ENCODE measurements at places on chromosomes 1 and 21.

DNA sequence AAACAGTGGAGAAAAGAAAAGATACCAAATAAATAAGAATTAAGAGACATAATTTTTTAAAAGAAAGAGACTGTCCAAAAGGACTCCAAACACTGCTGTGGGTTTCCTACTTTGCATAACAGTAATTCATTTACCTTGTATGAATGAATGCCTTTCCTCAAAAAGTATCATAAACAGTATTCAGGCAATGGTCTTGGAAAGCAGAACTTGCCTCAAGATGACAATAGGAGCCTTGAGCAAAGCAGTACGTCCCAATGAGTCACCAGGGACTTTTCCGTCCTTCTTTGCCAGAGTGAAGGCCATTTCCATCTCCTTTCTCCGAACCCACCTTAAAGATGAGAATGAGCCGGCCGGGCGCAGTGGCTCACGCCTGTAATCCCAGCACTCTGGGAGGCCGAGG lies 186.4 kb downstream of the ZBTB18 start:
- DNase-seq, result no peak

DNA sequence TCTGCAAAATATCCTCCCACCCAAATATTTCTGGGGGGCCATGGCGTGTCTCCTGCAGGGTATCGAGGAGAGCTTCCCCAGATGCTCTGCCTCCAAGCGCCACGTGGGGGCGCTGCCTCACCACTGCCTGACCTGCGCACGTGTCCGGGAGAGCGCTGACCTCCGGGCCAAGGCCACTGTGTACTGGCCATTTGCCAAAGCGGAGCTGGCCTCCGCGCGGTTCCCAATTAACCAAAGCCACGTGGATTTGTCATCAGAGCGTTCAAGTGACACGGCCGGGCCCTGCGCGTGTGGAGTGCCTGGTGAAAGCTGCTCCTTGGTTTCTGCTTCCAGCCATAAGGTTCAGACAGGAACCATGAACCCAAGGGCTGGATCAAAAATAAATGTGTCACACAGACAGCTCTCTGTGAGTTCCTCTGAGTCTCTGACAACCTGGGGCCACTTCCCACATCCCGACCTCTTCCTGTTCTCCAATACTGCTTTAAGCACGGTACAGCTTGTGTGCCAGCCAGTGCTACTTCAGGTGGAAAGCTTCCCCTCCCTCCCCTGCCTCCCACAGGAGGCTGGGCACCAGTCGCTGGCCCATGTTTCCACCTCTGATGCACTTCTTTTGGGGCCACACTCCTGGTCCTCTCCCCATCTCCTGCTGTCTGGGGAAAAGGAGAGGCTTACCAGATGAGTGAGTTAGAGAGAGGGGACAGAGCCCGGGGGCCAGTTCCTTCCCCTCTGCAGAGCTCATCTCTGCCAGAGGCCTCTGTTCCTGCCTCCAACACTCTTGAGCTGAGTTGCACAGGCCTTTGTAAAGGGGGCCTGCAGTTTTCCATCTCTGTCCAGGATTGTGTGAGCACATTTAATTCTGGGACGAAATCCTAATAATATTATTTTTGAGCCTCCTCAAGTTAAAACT lies 26.1 kb downstream of the ZP4 start:
- DNase-seq, result peak; percentile 57

- DNase-seq, result no peak
These were observed 74.3 kb downstream of the KIF26B start for GRCh38 chr1:245229051-245229450.

GRCh38 chr1:7390604-7391000 lies 380.5 kb upstream of the VAMP3 start:
- DNase-seq, result no peak

DNA sequence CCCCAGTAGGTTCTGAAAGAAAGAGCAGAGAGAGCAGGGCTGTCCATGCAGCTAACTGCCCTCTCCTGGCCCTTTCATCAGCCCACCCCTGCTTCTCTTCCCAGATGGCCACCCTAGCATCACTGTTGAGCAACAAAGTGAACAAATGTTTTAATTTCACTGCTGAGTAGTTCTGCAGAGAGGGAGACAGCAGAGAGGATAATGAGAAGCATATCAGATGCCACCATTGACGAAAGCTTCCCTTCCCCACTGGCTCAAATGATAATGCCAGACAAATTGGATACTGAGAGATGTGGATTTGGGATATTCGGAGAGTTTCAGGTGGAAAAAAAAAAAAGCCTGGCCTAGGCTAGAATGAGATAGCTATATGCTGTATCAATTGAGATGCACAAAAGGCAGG lies 46.8 kb downstream of the ZBTB40 start:
- no peak for DNase-seq

DNA sequence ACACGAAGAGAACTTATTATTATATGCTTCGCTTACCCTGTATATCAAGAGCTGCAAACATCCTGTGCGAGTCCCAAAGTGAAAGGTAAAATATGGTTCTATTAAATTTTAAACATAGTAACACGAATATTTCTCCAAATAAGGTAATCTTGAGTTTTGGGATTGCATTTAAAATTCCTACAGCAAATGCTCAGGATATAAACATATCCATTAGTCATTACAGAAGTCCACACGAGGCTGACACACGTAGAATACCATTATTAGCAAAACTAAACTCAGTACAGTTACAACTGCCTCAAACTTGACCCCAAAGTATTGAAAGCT lies 282 bp upstream of the LYPLAL1 start:
- DNase-seq, result no peak

DNA sequence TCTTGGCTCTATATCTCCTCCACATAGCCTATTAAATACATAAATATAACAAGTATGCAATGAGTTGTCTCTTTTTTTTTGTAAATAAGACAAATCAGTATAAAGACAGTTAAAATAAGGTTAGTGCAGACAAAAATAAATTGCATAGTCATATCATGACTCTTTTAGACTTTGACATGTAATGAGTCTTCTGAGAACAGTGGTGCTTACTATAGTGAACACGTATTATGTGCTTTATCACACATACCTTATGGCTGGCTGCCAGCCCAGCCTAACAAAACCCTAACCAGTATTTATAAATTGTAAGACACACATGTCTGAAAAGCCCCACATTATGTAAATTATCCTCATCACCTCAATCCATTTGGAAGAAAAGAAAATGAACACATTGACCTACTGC lies 29.1 kb upstream of the F13B start:
- DNase-seq, result no peak

DNA sequence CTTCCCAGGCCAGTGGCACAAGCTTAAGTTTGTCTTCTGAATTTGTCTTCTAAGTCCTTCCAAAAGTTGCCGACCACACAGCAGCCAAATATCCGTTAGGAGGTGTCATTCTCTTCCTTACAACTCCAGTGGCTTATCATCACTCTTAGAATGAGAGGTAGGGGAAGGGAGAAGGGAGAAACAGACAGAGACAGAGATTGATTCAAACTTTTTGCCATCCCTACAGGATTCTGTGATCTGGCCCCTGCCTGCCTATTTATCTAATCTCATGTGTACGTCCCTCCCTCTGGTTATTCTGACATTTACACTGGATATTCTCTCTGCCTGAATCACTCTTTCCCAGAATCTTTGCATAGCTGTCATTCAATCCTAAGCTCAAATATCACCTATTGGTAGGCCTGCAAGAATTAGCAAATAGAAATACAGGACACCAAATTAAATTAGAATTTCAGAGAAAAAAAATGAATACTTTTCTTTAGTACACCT lies 488 bp upstream of the GNL2 start:
- DNase-seq, result no peak

DNA sequence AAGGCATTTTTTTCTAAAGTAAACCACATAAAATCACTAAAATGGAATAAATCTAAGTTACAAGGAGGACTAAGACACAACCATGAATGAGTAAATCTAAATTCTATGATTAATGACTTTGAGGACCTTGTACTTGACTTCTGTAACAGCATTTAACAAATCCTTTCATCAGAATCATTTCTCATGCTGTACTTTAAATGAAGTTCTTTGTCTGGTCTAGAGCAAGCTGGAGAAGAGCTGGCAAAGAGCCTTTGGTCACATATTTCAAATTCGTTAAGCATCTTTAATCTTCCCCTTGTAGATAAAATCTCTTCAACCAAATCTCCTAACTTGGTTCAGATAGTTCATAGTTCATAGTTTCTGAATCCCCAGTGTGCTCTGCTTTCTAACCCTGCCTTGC lies 405.4 kb downstream of the PTPRC start:
- no peak for DNase-seq

GRCh38 chr1:198175423-198176170 lies 18.8 kb downstream of the NEK7 start:
- no peak for DNase-seq

- peak; percentile 66 for DNase-seq
These were observed 18.8 kb downstream of the ADGRB2 start for GRCh38 chr1:31745096-31745945.

DNA sequence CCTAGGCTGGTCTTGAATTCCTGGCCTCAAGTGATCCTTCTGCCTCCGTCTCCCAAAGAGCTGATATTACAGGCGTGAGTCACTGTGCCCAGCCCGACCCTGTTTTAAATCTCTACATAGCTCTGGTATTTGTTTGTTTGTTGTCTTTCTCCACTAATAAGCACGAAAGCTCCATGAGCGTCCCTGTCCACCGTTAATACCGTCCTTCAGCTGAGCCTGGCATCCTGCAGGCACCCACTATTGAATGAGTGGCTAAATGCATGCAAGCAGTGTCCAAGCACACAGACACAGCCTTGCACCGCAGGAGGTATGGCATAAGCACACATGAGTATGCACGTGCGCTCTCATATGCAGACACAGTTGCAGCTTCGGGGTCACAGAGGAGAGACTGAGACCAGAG lies 4.5 kb upstream of the COL16A1 start:
- no peak for DNase-seq

DNA sequence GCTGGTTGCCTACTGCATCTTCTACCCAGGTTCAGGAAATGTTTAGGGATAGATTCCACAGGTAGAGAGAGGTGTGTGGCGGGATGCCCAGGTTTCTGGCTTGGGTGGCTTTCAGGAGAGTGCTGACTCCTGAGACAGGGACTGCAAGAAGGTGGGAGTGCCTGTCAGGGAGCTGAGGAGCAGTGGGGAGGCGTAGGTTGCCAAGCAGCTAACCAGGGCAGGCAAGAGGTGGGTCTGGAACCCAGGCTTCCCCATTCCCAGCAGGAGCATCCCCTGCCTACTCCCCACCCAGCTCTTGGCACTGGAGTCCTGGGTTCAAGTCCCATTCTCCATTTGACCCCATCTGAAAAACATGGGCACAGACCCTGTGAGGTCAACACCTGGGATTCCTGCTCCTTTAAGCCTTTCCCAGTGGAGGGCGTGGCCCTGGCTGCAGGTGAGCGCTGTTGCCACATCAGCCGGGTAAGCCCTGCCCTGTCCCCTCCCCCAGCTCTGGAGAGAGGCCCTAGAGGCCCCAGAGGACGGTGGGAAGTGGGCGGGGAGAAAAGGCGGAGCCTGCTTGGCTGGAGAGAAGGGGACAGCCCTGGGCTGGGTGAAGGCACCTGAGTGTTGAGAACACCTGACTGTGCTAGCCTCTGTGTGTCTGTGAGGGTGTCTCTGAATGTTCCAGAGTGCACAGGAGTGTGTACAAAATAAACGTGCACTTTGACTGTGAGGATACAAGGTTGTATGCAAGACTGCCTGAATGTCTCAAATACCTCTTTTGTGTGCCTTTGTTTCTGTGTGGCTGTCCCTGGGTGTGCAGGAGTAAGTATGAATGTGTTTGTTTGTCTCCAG lies 14.0 kb upstream of the SYNC start:
- peak; percentile 60 for DNase-seq

All from HTR-8/SVneo (cell line).